ENCODE measurements at places on chromosomes 5 and 9.

GRCh38 chr5:156640691-156641241 lies 209.3 kb upstream of the PPP1R2B start:
- no peak for DNase-seq

DNA sequence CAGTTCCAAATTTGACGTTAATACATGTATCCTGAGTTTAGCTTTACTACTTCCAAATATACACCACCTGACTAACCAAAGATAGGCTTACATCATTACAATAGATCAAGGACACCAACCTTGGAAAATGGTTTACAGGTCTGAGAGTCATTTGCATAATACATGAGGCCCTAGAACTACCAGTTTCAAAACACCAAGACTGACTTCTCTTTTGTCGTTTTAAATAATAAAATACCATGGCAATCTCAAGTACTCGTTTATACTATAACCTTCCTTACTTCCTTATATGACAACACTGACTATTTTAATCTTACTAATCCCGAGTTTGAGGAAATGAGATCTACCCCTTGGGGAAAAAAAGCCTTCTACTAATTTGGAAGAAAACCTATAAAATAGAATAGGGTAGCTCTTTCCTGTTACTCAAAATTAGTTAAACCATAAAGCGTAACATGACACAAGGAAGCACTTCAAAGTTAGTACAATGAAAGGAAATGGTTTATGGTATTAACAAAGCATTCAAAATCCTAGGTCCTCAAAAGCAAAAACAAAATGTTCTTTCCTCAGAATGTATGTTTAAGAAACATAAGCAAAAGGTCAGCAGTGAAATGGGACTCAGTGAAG lies 42.1 kb downstream of the UBQLN1 start:
- DNase-seq: no peak

- peak; percentile 57 for DNase-seq
Observed at GRCh38 chr9:135992486-135993408, 31.6 kb upstream of the UBAC1 start.

- no peak for DNase-seq
Observed at GRCh38 chr9:85484235-85484634, 257.5 kb downstream of the AGTPBP1 start.
